ENCODE measurements at places on chromosomes 7 and 10.

- no peak for DNase-seq
Observed at GRCh38 chr7:123417580-123417979, 116.8 kb downstream of the IQUB start.

DNA sequence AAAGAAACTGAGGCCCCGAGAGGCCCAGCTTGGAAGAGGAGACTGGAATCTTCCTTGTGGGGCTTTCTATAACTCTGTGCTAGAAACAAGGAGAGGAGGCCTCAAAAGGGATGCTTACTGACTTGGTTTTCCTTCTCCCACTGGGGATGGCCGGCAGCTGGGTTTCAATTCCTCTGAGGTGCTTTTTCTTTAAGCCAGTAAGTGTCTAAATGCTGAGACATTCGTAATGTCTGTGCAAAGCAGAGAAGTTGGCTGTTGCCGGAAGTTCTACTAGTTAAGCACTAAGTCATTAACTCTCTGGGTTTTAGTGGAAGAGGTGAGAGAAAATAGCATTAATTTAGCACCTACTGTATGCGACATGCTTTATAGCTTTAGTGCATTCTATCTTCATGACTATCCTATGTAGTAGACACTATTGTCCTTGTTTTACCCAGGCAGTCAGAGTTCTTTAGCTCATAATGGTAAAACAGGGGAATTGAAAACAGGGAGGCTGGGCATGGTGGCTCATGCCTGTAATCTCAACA lies 135.2 kb downstream of the RGS10 start:
- DNase-seq = no peak

GRCh38 chr7:105611856-105612775 lies 30.8 kb upstream of the EFCAB10 start:
- DNase-seq = no peak

DNA sequence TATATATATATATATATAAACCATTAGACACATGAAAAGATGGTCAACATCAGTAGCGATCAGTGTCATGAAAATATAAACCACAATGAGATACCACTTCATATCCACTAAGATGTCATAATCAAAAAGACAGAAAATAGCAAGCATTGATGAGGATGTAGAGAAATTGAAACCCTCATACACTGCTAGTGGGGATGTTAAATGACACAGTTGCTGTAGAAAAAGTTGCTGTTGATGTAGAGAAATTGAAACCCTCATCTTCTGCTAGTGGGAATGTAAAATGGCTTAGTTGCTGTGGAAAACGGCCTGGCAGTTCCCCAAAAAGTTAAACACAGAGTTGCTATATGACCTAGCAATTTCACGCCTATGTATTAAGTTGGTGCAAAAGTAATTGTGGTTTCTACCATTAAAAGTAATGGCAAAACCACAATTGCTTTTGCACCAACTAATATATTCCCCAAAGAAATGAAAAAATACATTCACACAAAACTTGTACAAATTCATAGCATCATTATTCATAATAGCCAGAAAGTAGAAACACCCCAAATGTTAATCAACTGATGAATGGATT lies 120.5 kb upstream of the ZWINT start:
- no peak for DNase-seq

- DNase-seq = no peak
Observed at GRCh38 chr7:114388021-114388420, 26.6 kb upstream of the FOXP2 start.

GRCh38 chr7:37943905-37944736 lies 23.7 kb downstream of the EPDR1 start:
- no peak for DNase-seq

DNA sequence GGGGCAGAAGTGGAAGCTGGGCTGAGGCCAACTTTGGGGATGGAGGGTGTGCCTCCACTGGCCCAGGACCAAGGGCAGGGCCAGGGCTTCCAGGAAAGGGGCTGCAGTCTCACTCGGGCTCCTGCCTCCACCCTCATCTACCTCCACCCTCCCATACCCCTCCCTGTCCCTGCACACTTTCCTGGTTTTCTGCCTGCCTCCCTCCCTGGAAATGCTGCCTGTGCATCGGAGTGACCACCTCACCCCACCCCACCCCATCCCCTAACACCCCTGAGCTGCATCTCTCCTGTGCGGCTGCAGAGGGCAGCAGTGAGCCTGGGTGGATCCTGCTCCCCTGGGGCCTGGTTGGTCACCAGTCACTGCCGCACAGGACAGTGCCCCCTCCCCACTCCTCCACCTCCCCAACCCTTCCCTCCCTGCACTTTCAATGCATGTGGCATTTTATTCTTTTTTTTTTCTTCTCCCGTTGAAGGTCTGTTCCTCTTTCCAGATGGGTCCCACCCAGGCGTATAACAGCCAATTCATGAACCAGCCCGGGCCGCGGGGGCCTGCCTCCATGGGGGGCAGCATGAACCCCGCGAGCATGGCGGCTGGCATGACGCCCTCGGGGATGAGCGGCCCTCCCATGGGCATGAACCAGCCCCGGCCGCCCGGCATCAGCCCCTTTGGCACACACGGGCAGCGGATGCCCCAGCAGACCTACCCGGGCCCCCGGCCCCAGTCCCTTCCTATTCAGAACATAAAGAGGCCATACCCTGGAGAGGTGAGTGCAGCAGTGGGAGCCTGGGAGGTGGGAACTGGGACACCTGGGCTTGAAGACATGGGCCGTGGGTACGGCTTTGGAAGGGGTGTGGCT lies 54.1 kb upstream of the PPIF start:
- DNase-seq = no peak

- DNase-seq = no peak
Observed at GRCh38 chr7:108415821-108416536, 40.3 kb downstream of the NRCAM start.

GRCh38 chr7:46957195-46957594 lies 624.7 kb downstream of the TNS3 start:
- DNase-seq = no peak

DNA sequence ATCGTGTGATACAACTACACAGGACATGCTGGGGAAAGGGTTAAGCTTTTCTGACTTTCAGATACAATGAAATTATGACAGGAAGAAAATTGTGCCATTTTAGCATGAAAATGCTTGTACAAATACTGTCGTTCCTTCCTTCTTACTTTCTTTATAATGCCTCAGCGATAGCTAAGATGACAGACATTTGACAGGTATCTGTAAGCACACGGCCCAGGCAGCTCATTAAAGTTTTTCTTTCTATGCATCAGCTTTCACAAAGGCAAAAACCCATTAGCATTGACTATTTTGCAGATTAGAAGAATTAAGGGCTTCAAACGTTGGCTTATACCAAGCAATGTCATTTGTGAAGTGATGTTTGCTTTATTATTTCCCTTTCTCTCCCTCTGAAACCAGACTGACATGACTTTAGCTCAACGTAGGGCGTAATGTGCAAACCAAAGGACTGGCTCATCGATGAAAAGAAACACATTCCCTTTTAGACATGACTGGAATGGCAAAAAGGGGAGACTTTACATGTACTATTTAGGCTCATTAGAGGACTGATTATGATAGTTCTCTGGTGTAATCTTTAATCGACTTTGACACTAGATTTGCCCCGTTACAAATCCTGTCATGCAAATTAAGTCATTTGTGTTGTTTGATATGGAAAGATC lies 258.4 kb upstream of the SP8 start:
- DNase-seq = no peak

DNA sequence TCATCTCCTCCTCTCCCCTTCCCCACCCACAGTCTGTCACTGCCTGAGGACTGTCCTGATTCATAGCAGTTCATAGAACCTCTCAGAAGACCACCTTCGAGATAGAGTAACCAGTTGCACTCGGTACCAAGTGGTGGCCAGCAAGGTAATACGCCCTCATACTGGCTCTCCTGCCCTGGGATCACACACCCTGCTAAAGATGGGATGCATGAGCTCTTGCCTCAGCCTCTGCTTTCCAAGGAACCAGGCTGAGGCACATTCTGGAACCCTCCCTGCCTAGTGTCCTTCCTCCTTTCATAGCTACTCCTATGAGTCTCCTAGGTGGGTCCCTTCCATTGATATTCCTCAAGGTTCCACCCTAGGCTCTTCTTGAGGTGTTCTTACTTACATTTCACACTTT lies 15.5 kb downstream of the CFAP43 start:
- no peak for DNase-seq

DNA sequence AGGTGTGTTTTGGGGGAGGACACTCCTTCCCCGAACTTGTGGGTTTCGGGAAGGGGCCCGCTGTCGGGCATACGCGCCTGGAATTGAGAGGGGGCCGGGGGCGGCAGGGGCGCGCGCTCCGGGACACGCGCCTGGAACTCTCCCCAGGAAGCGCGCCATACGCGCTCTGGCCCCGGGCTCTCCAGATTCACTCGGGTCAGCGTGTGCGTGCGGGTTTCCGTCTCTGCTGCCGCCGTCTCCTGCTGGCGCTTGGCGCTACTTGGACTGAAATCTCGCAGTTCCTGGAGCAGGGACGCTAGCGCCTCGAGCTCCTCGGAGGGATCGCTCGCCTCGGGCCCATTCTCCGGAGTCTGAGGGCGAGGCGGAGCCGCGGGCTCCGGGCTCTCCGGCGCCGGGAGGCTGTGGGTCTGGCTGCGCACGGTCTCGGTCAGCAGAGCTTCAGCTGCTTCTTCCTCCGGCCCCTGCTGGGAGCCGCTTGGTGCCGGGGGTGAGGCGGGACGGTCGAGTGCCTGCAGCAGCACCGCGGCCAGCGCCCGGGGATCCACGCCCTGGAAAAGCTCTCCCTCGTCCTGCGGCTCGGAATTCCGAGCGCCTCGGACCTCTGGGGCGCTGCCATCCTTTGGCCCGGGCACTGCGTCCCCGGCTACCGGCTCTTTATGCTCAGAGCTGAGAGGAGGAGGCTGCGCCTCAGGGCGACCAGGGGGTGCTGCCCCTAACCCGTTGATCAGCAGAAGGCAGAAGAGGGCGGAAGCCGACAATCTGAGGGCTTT lies 1.1 kb downstream of the VGF start:
- no peak for DNase-seq

- no peak for DNase-seq
Observed at GRCh38 chr10:69734797-69735468, 66.8 kb upstream of the COL13A1 start.

GRCh38 chr10:47116445-47116844 lies 183.6 kb upstream of the GDF10 start:
- no peak for DNase-seq

DNA sequence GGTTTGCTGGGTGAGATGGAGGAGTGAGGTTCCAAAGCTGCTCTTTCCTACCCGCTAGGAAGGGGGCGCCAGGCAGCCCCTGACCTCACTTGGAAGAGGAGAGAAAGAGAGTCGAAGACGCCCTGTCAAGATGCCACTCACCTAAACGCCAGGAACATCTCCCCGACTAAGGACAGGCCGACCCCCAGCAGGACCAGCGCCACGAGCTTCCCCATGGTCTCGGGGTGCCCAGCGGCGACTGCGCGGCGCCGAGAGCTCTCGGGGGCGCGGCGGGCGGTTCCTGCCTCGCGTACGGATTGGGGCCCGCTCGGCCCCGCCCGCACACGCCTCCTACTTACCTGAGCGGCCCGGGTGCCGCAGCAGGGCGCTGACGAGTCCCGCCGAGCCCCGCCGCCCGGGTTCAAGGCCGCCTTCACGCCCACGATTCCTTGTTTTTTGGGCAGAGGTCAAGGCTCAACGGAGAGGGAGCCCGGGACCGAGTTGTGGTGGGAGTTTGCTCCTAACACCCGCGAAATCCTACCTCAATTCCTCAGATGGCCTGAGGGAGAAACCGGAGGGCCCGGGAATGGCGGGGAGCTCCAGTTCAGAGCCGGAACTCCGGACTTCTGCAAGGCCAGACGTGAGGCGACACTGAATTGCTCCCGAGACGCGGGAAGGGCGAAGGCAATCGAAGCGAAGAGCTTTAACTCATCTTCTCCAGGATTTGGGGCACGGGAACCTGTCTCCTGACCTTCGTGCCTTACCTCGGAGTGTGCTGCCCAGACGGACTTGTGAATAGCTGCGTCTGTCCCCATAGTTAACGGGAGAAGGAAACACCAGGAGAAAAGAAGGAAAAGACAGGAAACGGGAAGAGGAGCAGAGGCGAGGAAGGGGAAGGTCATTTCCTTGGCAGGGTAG lies at the start of gene PON3:
Gene PON3 (minus strand): TSS at position 240 of the 897 bp plus-strand sequence. CDS start 25 bp downstream, at position 215.
- no peak for DNase-seq

GRCh38 chr10:98858525-98858924 lies 377.1 kb downstream of the HPSE2 start:
- no peak for DNase-seq

DNA sequence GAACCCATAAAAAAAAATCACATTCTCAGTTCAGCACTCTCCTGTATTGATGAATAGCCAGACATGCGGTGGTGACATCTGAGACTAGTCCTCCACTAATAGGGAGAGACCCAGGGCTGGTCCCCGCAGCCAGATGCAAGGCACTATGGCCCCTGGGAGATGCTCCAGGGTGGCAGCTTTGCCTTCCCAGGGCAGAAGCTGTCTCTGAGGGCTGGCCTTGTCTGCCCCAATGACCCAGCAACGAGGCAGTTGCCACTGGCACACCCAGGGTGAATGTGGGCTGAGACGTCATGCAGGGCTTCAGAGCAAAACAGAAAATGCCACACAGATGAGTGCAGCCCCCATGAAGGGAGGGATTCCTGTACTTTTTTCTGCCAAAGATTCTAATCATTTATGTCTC lies 50.1 kb upstream of the GDF10 start:
- DNase-seq = no peak

DNA sequence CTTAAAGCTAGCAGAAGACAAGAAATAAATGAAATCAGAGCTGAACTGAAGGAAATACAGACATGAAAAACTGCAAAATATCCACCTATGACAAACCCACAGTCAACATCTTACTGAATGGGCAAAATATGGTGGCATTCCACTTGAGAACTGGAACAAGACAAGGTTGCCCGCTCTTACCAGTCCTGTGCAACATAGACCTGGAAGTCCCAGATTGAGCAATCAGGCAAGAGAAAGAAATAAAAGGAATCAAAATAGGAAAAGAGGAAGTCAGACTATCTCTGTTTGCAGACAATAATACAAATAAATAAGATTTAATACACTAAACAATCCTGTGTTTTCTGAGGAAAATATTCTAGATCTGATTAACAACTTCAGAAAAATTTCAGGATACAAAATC lies 570.5 kb upstream of the SEMA3D start:
- no peak for DNase-seq

GRCh38 chr7:55588976-55589604 lies 16.8 kb upstream of the VOPP1 start:
- DNase-seq = no peak

DNA sequence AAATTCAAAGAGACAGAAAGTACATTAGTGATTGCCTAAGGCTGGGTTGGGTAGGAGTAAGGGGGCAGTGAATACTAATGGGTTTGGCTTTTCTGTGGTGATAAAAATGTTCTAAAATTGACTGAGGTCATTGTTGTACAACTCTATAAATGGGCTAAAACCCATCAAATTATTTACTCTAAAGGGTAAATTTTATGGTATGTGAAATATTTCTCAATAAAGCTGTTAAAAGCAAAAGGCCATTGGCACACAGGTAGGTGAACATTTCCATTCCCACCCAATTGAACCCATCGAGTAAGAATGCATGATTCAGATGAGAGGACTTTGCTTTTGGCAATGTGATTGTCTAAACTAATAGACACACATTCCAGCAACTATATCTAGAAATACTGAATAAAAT lies 579.4 kb downstream of the GATA3 start:
- no peak for DNase-seq

- DNase-seq = no peak
Observed at GRCh38 chr10:17348501-17349349, 105.7 kb downstream of the ST8SIA6 start.
